ENCODE measurements at places on chromosomes 11 and 22.
A peak's percentile ranks its signal among the peaks of the same experiment; 100 is the strongest.

GRCh38 chr11:2881981-2882375 is 3.6 kb downstream of the CDKN1C start:
- DNase-seq: no peak

- no peak for DNase-seq
These were observed 414.5 kb upstream of the SYN3 start for GRCh38 chr22:33472462-33473344.

- no peak for DNase-seq
These were observed 353.8 kb downstream of the TMEM135 start for GRCh38 chr11:87391496-87391895.

DNA sequence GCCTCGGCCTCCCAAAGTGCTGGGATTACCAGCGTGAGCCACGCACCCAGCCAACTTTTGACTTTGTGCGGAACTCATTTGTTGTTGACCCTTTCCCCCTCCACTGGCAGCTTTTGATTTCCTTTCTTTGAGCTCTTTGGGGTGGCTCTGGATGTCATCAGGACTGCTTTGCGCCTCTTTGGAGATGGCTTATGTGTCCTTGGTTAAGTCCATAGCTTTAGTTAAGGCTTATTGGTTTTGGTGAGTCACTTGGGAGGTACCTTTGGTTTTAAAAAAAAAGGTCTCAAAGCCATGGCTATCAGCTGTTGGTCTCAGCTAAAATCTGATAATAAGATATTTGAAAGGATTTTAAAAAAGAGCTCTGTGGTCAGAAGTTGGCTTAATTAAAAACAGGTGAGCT is 5.1 kb upstream of the ARSA start:
- DNase-seq: no peak

- DNase-seq: no peak
These were observed 32.7 kb upstream of the HEPHL1 start for GRCh38 chr11:93988455-93988854.

DNA sequence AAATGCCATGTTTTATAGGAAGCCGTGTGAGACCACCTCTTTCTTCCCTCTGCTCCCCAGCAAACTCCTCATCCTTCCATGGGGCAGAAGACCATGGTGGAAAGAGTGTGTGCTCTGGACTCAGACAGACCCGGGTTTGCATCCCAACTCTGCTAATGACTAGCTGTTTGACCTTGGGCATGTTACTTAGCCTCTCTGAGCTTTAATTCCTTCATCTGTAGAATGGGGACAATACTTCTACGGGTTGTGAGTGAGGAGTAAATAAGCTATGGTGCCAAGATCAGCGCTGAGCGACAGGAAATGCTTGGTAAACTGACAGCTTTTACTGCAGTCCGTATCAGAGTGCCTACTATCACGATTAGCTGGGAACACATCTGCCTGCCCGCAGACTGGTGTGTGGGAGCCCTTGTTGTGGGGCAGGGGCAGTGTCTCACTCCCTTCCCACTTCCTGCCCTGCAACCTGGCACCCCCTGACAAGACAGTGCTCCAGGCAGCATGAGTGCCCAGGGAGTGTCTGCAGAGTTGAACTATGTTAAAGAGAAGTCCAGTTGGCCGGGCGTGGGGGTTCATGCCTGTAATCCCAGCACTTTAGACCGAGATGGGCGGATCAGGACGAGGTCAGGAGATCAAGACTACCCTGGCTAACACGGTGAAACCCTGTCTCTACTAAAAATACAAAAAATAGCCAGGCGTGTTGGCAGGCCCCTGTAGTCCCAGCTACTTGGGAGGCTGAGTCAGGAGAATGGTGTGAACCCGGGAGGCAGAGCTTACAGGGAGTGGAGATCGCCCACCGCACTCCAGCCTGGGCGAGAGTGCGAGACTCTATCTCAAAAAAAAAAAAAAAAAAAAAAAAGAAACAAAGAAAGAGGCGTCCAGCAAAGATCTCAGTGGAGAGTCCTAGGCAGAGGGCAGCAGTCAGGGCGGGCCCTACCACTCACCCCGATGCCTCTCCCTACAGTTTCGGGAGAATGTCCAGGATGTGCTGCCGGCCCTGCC is 2.2 kb downstream of the SEC14L2 start:
- no peak for DNase-seq

DNA sequence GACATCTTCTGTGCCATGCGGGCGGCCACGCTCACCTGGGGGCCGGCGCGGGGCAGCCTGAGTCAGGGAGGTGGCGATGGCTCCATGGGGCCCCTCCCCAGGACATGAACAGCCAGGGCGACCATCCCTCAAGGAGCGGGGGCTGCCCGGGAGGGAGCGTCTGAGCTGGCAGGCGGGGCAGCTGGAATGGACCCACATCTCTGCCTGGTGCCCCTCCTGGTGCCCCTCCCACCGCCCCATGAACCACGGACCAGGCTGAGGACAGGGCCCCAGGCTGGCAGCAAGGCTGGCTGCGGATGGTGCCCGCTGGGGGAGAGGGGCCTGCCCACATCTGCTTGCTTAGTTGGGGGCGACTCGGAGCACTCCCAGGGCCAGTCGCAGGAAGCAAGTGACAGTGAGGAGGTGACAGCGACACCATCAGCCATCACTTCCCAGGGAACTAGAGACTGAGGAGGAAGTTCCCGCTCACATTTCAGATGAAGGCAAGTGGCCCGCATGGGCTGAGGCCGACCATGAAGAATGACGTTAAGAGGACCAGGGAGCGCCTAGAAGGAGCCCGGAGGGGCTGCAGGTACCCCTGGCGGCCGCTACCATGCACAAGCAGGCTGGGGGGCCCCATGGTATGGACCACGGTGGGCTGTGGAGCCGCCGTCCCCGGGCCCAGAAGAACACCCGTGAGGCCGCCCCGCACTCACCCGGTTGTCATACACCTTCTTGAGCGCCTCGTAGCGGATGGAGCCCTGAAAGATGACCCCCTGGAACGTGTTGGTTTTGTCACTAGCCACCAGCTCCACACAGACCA is 37.3 kb downstream of the KIAA0930 start:
- no peak for DNase-seq

- DNase-seq: no peak
These were observed 70.0 kb downstream of the AMOTL1 start for GRCh38 chr11:94838027-94838731.

GRCh38 chr11:117410861-117411710 is 83.4 kb downstream of the CEP164 start:
- DNase-seq: no peak

DNA sequence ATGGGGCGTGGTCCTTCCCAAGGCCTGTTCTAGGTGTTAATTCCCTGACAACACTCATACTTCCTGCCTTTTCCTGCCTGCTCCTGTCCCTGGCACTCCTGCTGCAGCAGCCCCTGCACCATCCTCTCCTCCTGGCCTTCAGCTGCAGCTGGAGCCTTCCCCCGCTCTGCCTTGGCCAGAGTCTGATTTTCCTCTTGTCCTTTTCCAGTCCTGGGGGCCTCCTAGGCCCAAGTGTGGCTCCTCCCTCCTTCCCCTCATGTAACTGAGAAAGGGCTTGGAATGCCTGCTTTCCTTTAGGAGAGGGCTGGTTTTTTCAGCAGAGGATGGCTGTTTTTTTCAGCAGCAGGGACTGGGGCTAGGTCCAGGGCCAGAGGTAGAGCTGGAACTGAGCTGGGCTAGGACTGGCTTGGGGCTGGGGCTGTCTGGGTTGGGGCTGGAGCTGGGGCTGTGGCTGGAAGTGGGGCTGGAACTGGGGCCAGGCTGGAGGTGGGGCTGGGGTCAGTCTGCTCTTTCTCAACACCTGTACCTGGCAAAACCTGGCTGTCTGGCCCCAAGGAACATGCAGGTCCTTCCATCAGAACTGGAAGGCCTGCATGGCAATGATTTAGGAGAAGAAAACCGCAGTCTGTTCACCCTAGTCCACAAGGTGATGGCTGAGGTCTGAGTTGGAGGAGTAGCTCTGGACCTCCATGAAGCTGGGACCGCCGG is 23.6 kb downstream of the ZC3H7B start:
- no peak for DNase-seq

DNA sequence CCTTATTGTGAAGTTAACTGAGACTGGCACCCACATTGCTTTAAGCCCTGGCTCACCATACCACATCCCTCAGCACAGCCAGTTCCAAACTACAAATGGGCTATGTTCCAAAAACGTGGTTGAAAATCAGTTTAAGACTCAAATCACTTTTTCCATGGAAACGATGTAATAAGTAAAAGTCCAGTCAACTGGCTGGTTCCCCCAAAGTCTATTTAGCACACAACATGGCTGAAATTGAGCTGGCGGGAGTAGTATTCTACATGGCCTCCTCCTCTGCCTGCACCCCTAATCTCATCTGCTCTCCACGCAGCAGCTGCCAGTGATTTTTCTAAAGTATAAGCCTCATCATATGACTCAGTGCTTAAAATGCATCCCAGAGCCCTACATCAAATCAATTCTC is 40.9 kb upstream of the BIRC3 start:
- no peak for DNase-seq

DNA sequence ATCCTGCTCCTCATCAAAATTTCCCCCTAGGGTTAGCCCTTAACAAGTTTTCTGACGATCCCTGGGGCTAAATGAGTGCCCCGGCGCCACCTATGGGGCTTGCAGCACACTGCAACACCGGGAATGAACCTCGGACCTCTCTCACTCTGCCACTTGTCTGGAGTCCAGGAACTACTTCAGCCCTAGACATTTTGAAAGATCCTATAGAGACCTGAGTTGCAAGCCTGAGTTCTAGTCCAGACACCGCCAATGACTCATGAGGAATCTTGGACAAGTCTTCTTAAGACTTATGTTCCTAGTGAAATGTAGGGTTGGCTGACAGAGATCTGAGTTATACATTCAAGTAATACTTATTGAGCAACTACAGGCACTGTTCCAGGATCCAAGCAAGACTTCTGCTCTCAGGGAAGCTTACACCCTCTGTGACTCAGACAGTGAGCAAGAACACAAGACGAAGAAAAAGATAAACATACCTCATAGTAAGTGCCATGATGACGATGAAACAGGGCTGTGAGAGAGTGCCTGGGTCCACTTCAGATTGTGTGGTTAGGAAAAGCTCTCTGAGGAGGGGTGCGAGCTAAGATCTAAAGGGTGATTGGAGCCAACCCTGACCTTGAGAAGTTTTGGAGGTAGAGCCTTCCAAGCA is 10.2 kb upstream of the STK33 start:
- DNase-seq: peak; percentile 5

DNA sequence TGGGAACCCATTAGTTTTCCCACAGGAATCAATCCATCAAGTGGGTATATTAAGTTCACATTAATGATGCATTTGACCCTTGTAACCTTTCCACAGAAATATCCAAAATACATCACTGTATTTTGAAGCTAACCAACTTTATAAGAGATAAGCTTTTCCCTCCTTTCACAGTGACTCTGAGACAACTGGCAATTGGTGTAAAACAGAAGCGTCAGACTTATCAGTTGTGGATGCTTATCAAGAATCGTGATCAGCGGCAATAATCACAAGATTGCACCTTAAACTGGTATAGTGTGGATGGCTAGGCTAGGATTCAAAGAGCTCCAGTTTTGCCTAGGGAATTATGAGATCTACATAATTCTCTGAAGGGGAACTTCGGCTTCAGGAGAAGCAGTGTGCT is 73.1 kb downstream of the USP35 start:
- DNase-seq: no peak

- DNase-seq: no peak
These were observed 336.2 kb downstream of the ETS1 start for GRCh38 chr11:128251140-128251539.

DNA sequence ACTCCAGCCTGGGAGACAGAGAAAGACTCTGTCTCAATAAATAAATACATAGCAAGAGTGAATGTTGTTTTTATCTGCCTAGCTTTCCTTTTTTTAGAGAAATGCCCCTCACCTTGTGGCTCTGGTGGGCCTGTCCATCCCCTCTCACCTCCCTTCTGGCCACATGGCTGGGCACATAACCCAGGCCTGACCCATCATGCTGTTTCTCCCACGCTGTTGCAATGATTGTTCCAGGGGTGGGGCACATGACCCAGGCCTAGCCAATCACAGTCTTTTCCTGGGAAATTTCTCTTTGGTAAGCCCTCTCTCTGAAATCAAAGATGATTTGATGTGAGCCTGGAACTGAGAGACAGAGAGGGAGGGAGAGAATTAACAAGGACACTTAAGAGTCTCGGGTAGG is 5.5 kb upstream of the CYTH4 start:
- DNase-seq: no peak
